ENCODE measurements at places on chromosomes 5 and 9. TPM values are rescaled to one million over a fixed set of nuclear protein-coding genes. Genes with fewer than 3 reads are reported as not detected.

The TSTD2 gene
- 10.5 TPM for total RNA-seq

The C5orf58 gene
- total RNA-seq = not detected

The SLC2A6 gene
- total RNA-seq = 23.3 TPM

The ORM2 gene
- not detected for total RNA-seq

The DBH gene
- total RNA-seq = 0.10 TPM

The ZDHHC11 gene
- 1.2 TPM for total RNA-seq

The MPDZ gene
- 1.3 TPM for total RNA-seq

The CARD9 gene
- total RNA-seq = 8.5 TPM

The PCDHGA12 gene
- 0.10 TPM for total RNA-seq

The GPR151 gene
- total RNA-seq = not detected

The SHC3 gene
- under 0.01 TPM for total RNA-seq

The DRD1 gene
- total RNA-seq = not detected

Data from mononuclear cell (primary cell).